ENCODE measurements at places on chromosomes 16 and 17.

DNA sequence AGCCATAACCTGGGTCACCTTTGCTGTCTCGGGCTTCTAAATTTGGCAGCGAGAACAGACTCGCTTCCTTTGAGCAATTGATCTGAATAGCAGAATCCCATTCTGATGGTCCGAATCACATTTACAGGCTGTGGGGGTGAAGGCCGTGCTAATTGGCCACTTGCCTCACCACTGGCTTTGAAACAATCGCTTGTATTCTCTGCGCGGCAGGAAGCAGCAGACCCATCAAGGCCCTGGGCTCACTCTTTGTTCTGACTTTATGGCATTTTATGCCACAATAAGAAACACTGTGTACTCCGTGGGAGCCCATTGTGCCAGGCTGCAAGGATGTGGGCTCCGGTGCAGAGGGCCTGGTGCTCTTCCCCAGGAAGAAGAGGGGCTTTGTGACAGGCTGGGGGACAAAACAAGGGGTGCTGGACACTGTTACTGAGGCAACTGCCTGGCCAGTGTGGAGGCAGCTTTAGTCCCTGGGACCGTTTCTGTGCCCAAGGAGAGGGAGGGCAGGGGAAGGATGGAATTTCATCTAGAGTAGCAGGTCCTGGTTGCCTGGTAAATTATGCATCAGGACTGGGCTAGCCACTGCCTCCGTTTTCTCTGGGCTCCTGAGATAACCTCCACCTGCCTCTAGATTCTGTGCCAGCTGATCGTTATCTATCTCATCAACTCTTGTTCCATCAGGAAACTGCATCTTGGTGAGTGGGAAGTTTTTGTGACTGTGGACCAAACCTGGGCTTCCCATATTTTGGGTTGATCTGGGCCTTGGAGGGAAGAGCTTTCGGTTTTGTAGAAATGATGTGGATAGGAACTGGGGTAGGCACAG lies 78.5 kb downstream of the MRC2 start:
- no peak for DNase-seq

GRCh38 chr16:84795329-84796053 lies 24.3 kb upstream of the CRISPLD2 start:
- DNase-seq, result no peak

DNA sequence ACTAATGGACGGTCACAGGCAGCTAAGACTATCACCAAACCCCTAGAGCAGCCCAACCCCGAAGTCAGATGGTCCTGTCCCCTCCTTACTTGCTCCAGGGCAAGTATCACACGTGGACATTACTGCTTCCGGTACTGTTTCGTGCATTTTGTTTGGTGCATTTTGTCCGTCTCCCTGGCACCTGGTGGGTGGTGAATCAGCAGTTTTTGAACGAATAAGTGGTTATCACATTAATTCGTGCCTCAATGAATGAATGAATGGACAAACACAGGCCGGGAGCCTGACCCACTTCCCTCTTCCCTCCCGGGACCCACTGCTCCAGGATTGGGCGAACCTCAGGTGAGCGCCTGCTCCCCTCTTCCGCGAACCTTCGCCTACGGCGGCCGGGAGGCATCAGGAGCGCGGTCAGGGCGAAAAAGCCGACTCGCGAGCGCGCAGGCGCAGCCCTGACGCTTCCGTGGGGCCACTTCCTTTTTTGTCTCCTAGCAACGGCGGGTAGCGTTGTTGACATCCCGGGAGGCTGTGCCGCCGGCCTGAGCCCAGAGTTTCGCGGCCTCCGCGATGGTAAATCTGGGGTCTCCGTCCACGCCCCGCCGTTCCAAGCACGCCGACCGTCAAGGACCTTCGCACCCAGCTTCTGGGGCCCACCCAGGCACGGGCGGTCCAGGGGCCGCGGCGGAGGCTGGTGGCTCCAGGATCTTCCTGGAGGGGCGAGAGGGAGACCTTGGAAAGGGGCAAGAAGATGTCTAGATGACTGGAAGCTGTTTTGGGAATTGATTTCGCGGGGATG lies at the start of gene DYNLRB2:
TSS of gene DYNLRB2 (plus strand) at position 478 of the 790 bp plus-strand sequence. CDS start at position 562, 84 bp downstream.
- peak; percentile 91 for DNase-seq

GRCh38 chr17:68579194-68579927 lies 21.8 kb downstream of the FAM20A start:
- no peak for DNase-seq

GRCh38 chr17:72766761-72767356 lies 325.6 kb downstream of the SLC39A11 start:
- no peak for DNase-seq

DNA sequence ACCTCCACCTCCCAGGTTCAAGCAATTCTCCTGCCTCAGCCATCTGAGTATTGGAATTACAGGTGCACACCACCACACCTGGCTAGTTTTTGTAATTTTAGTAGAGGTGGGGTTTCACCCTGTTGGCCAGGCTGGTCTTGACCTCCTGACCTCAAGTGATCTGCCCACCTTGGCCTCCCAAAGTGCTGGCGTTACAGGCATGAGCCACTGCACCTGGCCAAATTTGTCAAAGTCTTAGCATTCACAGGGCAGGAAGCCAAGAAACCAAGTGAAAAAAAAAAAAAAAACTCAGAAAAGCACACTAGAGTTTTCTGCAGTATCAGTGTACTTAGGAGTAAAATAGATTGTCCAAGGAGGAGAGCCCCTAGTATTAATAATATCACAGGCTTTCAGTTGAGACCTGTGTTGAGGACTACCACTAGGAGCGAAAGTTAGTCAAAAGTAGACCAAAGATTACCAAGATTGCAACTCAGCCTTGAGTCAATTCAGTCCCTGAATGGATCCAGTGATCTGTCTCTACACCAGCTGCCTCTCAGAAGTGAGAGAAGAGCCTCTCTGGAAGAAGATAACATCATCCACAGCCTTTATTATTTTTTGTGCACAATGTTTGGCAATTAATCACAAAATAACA lies 159.7 kb downstream of the CEP112 start:
- peak; percentile 86 for DNase-seq

- DNase-seq, result no peak
These were observed 1.1 kb downstream of the CCL13 start for GRCh38 chr17:34357398-34357797.

GRCh38 chr16:29892458-29892813 lies 6.9 kb downstream of the SEZ6L2 start:
- no peak for DNase-seq

DNA sequence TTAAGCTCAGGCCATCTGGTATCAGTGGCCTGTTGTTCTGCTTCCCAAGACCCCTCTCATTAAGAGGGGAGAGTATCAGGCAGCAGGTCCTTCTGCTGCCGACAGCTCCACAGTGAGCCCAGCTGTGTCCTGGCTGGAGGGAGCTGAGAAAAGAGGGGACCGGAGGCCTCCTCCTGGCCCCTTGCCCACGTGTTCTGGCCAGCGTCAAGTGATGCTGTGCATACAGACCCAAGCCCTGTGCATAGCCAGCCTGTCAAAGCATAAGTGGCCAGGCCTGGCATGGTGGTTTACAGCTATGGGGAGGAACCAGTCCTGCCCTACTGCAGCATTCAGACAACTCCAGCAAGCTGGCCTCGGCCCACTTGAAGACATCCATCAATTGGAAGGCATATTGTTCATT lies 48.0 kb downstream of the ABCC6 start:
- no peak for DNase-seq

DNA sequence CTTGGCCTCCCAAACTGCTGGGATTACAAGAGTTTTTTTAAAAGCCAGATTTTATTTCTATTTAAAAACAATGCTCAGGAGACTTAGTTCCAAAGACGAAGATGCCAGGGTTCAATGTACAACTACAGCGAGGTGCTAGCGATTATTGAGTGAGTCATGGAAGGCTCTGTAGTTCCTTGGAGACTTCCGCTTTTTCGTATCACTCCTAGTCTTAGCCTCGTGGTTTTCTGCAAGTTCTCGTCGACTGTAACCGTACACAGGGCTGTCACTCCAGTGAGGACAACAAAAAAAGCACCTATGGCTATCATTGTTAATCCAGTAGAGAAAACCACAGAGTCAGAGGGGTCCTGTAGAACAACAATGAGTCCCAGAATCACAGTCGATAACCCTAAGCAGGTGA lies 22.7 kb upstream of the ZC3H7A start:
- DNase-seq, result peak; percentile 64

All from RPMI8226 (cell line).